ENCODE measurements at places on chromosomes 7 and 10. TPM values are rescaled to one million over a fixed set of nuclear protein-coding genes. Genes with fewer than 3 reads are reported as not detected.
A peak's percentile ranks its signal among the peaks of the same experiment; 100 is the strongest.

- DNase-seq: no peak
Measured at GRCh38 chr10:111297351-111297848, 220.6 kb downstream of the ADRA2A start.

GRCh38 chr7:46774515-46774914 lies 807.4 kb downstream of the TNS3 start:
- DNase-seq: no peak

Gene ADRA2A
- polyA plus RNA-seq: 3.9 TPM

GRCh38 chr10:44752451-44753441 lies 158.4 kb upstream of the TMEM72 start:
- no peak for DNase-seq

Gene UCN3
- polyA plus RNA-seq: not detected

DNA sequence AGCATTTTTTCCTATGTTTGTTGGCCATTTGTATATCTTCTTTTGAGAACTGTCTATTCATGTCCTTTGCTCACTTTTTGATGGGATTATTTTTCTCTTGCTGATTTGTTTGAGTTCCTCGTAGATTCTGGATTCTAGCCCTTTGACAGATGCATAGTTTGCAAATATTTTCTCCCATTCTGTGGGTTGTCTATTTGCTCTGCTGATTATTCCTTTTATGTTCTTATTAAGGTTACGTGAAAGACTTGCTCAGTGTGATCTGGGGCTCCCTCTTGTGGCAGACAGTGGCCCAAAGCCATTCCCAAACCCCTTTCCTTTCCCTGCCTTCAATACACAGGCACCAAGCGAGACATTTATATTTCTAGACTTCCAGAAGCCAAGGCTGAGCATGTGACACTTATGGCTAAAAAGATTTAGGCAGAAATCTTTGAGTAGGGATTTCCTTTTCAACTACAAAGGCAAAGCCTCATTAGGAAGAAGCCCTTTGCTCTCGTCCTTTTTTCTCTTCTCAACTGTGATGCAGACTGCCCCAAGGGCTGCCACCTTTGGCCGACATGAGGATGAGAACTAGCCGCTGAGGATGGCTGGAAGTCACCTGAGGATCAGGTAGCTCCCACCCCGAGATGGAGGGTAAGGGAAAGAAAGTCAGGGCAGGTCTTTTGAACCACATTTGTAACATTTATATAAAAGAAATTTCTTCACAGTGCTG lies 23.6 kb downstream of the ST8SIA6 start:
- DNase-seq: peak; percentile 75

DNA sequence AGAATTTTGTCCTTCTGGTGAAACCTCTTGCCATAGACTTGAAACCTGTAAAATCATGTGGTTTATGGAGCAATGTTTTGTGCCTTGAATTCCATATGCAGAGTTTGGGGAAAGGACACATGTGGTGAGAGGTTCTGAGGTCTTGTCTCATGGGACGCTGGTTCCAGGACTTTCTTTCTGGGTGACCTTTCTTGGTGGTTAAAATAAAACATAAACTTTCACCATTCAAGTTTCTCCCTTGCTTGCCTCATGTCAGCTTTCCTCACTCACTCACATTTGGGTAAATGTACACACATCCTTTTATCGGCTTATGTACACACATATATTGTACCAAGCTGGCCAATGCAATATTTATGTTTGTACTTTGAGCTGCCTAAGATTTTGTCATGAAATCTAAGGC lies 144.9 kb upstream of the CELF2 start:
- no peak for DNase-seq

DNA sequence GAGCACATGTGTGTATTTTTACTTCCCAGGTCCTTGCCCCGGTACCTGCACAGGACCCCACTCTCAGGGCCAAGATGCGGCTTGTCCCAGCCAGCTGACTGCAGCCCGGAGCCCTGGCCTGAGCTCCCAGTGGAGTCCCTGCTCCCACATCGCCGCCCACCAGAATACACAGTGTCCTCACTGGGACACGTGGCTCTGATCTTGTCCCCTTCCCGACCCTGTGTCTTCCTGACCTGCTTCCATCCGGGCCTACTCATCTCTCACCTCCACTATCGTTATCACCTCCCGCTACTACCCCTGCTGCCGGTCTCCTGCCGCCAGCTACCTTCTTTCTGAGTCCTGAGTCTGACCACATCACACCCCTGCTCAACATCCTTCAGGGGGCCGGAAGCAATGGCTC lies 146.3 kb upstream of the CHST15 start:
- DNase-seq: peak; percentile 57

DNA sequence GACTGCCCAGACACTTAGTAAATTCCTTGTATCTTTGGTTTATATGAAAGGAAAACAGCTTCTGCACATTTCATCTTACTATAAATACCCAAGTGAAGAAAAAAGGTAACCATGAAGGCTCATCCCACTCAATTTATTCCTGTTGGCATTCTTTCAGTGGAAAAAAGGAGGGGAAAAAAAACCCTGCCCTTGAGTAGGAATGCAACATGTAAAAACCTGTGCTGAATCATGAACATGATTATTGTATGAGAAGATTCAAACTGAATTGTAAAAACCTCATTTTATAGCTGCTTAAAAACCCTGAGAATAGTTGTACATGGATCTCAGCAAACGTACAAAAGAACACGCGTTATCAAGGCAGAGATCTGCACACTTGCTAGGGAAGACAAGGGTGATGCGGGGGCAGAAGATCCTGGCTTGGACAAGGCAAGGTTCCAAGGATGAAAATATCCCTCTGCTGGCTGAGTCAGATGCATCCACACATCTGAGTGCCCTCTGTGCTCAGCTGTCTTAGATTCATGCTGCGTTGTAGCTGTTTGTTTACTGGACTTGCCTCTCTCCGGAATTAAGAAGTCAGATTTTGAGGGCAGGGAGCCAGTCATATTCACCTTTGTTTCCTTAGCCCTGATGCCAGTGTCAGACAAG lies 658.2 kb downstream of the PARD3 start:
- DNase-seq: no peak

Gene PNLIPRP2
- 0.95 TPM for polyA plus RNA-seq

DNA sequence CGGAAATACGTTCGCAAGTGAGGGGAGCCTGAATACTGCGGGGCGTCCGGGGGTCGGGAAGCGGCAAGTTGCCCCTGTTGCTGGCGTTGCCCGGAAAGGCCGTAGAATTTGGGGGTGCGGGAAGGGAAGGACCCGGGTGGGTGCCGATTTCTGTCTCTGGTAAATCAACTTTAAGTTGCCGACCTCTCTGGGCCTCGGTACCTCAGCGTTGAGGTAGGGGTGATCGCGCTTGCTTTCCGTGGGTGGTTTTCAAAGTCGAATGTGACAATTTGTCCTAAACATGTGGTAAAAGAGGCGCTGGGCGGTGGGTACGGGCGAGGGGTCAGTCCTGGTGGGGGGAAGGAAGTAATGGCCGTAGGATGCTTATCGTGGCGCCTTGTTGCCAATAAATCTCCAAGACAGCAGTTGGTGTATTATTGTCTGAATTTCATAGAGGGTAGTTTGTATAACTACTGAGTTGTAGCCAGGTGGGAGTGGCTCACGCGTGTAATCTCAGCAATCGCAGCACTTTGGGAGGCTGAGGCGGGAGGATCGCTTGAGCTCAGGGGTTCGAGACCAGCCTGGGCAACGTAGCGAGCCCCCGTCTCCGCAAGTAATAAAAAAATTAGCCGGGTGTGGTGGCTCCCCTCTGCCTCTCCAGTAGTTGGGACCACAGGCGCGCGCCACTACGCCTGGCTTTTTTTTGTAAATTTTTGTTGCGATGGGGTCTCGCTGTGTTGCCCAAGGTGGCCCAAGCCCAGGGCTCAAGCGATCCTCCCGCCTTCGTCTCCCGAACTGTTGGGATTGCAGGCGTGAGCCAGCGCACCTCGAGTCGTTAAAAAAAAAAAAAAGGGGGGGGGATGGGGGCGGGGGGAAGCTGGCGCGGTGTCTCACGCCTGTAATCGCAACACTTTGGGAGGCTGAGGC lies 644 bp downstream of the BUD23 start:
- DNase-seq: no peak

Gene SPACDR
- polyA plus RNA-seq: not detected

GRCh38 chr7:1665549-1666316 lies 4.3 kb upstream of the ELFN1 start:
- DNase-seq: peak; percentile 46

DNA sequence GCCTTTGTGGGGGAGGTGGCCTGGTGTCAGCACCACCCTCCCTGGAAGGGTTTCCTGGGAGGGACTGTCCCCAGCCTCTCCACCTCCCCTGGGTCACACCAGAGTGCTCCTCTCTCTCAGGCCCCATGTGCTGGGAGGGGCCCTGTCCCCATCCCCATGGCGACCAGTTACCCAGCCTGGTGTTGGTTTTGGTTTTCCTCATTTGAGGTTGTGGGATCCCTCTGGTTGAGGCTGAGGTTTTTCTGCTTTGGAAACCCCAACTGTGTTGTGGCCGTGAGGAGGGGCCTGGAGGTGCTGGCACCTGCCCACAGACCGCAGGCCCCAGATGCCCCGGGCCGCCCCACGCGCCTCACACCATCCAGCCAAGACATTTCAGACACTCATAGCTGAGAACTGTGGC lies 106.3 kb downstream of the GRK5 start:
- no peak for DNase-seq

- no peak for DNase-seq
Measured at GRCh38 chr10:103640436-103641181, 147.1 kb downstream of the NEURL1 start.

GRCh38 chr10:35000936-35001335 lies 89.2 kb downstream of the CUL2 start:
- DNase-seq: no peak

Gene GPR146
- polyA plus RNA-seq: 3.0 TPM

- no peak for DNase-seq
Measured at GRCh38 chr10:29102233-29102632, 186.6 kb upstream of the LYZL1 start.

DNA sequence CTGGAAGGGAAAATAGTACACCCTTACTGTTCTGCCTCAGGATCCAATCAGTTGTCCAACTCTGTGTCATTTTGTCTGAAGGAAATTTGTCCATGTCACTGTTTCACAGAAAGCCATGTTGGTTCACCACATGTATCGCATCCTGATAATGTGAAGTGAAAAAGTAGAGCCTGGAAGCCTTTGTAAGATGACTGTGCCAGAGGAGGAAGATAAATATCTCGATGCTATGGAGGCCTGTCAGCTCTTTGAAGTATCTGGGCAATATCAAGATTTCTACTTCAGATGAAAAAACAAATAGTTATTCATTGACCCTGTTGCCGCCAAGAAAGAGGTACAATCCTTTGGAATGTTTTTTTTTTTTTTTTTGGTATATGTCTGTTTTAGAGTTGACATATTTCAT lies 270.5 kb downstream of the PHF14 start:
- DNase-seq: no peak

DNA sequence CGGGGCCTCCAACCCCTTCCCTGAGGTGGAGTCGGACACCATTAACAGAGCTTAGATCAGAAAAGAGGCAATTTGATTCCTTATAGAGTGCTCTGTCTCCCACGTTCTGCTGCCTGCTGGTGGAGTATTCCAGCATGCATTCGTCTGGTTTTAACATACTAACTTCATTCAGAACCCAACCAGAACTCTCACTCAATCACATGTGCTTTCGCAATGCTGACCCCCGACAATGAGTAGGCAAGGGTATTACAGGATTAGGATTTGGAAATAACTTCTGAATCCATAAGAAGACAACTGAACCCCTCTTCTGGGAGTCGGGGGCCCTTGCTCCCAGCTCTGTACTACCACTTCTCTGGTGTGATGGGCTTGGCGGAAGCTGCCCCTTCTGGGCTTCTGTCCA lies 55.7 kb upstream of the HABP2 start:
- DNase-seq: no peak

Gene INMT
- 9.6 TPM for polyA plus RNA-seq

GRCh38 chr7:17044861-17045260 lies 163.1 kb upstream of the AGR3 start:
- DNase-seq: no peak

Gene AP1S1
- 132 TPM for polyA plus RNA-seq

DNA sequence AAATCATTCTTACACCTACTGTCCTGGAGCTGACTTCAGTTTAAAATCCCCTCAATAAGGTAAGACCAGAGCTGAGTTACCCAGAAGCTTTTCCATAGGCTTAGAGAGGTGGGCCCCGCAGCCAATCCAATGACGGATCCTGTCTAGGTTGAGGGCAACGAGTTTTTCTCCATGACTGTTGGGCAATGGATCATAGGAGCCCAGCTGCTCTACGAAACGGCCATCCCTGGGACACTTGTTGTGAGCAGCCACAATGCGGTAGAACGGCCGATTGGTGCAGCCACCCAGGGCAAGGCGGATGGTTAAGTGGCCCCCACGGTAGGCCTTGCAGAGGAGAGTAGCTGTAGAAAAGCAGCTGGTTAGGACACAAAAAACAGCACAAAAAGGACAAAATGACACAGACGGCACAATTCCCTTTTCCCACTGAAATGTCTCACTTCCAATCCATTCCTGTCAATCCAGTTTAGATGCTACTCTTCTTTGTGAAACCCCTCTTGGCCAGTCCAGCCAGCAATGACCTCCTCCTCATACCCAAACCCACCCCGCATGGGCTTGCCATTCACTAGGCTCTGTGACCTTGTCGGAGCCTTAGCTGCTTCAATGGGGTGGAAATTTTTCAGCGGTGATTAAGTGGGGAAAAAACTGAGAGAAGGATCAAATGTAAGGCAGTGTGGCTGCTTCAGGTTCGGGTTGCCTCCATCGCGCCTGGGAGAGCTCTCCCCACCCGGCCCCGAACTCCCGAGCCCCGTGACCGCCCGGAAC lies 580 bp downstream of the MRPS16 start:
- peak; percentile 61 for DNase-seq

- no peak for DNase-seq
Measured at GRCh38 chr10:74949034-74949832, 122.8 kb downstream of the KAT6B start.

Gene SFXN2
- 3.0 TPM for polyA plus RNA-seq

DNA sequence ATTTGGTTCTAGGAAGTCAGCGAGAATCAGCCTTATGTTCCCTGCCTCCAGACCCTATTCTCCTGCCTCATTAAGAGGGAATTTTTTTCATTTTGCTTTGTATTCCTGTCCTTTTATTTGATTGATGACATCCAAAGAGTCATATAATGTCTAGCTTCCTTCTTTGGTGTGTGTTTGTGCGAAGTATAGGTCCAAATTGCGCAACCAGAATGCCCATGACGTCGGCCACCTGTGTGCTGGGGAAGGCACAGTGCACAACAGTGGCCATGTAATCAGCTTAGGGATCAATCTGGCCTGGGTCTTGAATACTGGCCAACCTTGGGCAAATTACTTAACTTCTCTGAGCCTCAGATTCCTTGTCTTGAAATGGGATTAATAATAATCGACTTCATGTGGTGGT lies 206.2 kb downstream of the VTI1A start:
- DNase-seq: no peak

DNA sequence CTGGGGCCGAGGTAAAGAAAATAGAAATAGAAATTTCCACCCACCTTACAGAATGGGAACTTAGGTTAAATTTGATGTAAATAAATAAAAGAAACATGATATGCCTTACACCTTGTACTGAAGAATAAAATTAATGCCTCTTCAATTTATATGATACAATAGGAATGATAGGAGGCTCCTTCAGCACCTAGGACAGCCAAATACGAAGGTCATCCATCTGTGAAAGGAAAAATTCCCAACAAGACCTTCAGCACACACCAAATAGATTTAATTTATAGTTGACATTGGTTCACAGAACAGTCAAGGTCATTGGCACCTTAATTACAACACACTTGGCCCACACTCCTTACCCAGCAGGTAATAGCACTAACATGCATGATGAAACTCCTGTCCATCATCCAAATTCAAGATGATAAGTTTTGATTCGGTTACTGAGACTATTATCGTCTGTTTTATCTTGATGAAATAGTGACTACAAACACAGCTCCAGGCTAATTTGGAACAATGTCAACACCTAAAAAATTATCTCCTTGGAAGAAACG lies 250.9 kb downstream of the SNX13 start:
- no peak for DNase-seq

Gene APBB1IP
- polyA plus RNA-seq: 1.4 TPM

Gene SPDYE1
- not detected for polyA plus RNA-seq

- DNase-seq: no peak
Measured at GRCh38 chr10:50577681-50578350, 45.9 kb downstream of the SGMS1 start.
